ENCODE measurements at places on chromosomes 6 and 20.

- peak; percentile 13 for DNase-seq
- no peaks in the 10 kb centered on the region for H3K36me3 ChIP-seq
- H3K27ac ChIP-seq: no peak overlapping the region
- H3K4me3 ChIP-seq: no peak overlapping the region
- H3K4me1 ChIP-seq: no peaks in the 10 kb centered on the region
- no peaks in the 10 kb centered on the region for H3K27me3 ChIP-seq
Measured at GRCh38 chr6:57013521-57013926, 33.0 kb upstream of the KIAA1586 start.

GRCh38 chr6:169589293-169589692 lies 112.5 kb downstream of the WDR27 start:
- H3K4me3 ChIP-seq: no peak overlapping the region
- DNase-seq: no peak
- H3K27me3 ChIP-seq: no peaks in the 10 kb centered on the region
- no peaks in the 10 kb centered on the region for H3K4me1 ChIP-seq
- H3K36me3 ChIP-seq: no peaks in the 10 kb centered on the region

DNA sequence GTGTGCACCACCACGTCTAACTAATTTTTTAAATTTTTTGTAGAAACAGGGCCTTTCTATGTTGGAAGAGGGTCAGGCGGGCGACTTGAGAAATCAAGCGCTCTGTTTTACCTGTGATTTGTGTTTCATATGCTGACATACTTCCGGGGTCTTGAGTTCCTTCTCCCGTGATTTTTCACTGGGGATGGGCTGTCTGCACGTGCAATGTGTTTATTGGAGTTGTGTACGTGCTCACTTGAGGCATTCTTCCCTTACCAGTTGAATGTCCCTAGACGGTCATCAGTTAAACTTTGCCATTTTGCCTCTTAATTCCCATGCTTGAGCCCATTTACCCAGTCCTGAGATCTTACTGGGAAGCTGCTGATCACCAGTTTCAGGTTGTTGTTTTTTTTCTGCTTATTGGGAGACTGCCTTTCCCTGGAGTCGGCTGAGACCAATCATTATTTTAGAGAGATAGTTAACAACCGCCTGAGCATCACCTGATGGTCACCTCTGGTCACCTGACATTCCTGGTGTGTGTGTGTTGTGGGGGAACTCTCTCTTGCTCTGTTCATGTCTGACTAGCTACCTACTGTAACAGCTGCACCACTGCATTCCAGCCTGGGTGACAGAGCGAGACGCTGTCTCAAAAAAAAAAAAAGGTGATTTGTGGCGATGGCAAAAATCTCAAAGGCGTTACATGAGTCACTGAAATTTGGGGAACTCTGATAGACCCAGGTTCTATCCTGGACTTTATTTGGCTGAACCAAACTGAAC lies 34.8 kb upstream of the NCOA3 start:
- DNase-seq: no peak
- peaks cover 10% of the 10 kb centered on the region for H3K4me1 ChIP-seq
- H3K27ac ChIP-seq: no peak overlapping the region
- H3K36me3 ChIP-seq: no peaks in the 10 kb centered on the region
- no peaks in the 10 kb centered on the region for H3K27me3 ChIP-seq

- H3K4me1 ChIP-seq: no peaks in the 10 kb centered on the region
- H3K4me3 ChIP-seq: no peak overlapping the region
- no peaks in the 10 kb centered on the region for H3K27me3 ChIP-seq
- no peak for DNase-seq
Measured at GRCh38 chr6:33654831-33655554, 33.9 kb downstream of the ITPR3 start.

DNA sequence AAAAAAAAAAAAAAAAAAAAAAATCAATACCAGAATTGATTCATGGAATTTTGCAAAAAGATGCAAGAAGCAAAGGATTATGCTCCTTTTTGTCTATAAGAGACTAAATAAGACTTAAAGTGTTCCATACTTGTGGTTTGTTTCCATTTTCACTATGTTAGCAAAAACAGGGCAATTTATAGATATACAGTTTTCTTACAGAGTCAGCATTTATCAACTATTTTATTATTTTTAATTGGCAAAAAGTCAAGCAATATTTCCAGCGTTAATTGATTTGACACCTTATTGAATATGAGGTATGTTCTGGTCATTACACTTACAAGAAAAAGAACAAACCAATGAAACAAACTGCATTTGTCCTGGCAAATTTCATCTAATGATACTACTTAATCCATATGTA lies 5.4 kb upstream of the SGK1 start:
- H3K4me3 ChIP-seq: no peak overlapping the region
- no peak overlapping the region for H3K27ac ChIP-seq
- H3K36me3 ChIP-seq: no peaks in the 10 kb centered on the region
- H3K27me3 ChIP-seq: peaks cover 15% of the 10 kb centered on the region
- no peak for DNase-seq
- H3K4me1 ChIP-seq: no peaks in the 10 kb centered on the region

GRCh38 chr6:30172681-30173080 lies 9.3 kb downstream of the TRIM15 start:
- H3K27ac ChIP-seq: no peak overlapping the region
- DNase-seq: no peak
- no peaks in the 10 kb centered on the region for H3K36me3 ChIP-seq
- H3K4me1 ChIP-seq: no peaks in the 10 kb centered on the region

- DNase-seq: peak; percentile 45
- H3K27ac ChIP-seq: peak overlapping the region; percentile 96
- peak overlapping the region; percentile 76 for H3K4me3 ChIP-seq
- H3K27me3 ChIP-seq: no peaks in the 10 kb centered on the region
- peaks cover 11% of the 10 kb centered on the region for H3K4me1 ChIP-seq
Measured at GRCh38 chr20:3406481-3407039, 909 bp downstream of the DNAAF9 start.

GRCh38 chr20:30168025-30168799 lies 1089.3 kb upstream of the DEFB115 start:
- no peaks in the 10 kb centered on the region for H3K27me3 ChIP-seq
- H3K4me1 ChIP-seq: no peaks in the 10 kb centered on the region
- no peaks in the 10 kb centered on the region for H3K36me3 ChIP-seq
- no peak overlapping the region for H3K4me3 ChIP-seq

GRCh38 chr20:35284992-35285805 lies 627 bp upstream of the EIF6 start:
- H3K4me1 ChIP-seq: peaks cover 22% of the 10 kb centered on the region
- H3K36me3 ChIP-seq: no peaks in the 10 kb centered on the region
- H3K4me3 ChIP-seq: peak overlapping the region; percentile 91
- peak overlapping the region; percentile 97 for H3K27ac ChIP-seq

- no peaks in the 10 kb centered on the region for H3K27me3 ChIP-seq
- no peak for DNase-seq
- H3K27ac ChIP-seq: no peak overlapping the region
- no peak overlapping the region for H3K4me3 ChIP-seq
- H3K36me3 ChIP-seq: no peaks in the 10 kb centered on the region
Measured at GRCh38 chr6:4560221-4561077, 215.8 kb upstream of the CDYL start.
